ENCODE measurements at places on chromosomes 5 and 9.

- DNase-seq, result no peak
These were observed 57.9 kb downstream of the KIAA1958 start for GRCh38 chr9:112544477-112544876.

- DNase-seq, result no peak
These were observed 50.4 kb upstream of the ZSWIM6 start for GRCh38 chr5:61281686-61282085.

DNA sequence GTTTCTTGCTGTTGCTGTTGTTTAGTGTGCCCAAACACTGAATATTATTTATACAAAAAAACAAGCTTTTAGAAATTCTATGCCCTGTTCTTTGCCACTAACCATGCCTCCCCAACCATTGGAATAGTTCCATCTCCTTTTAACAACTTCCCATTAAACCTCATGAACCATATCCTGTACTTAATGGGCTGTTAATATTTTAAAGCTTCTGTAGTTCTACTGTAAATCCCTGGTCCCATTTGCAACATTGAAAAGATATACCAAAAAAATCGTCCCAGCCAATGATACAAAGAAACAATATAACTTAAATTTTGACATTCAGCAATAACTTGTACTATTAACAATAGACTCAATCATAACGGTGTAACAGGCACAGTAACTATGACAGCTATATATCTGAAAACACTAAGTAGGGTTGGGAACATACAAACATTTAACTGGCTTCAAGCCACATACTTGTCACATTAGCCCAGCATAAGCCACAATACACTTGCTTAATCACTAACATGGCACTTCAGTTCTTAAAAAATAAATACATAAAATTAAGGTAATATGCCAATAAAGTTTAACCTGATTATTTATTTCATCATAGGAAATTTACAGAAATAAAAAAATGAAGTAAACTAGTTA lies 86.1 kb downstream of the ADAMTS6 start:
- DNase-seq, result no peak

DNA sequence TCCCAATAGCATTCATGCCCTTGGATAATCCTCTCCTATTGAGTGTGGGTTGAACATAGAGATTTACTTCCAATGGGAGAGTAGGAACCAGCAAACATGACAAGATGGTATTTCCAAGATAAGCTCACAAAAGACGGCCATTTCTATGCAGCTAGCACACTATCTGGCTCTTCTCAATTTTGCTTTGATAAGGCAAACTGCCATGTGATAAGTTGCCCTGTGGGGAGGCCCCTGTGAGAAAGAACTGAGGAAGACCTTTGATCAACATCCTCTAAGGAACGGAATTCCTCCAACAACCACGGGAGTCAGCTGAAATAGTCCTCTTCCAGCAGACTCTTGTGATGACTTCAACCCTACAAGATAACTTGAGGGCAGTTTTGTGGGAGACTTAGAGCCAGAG lies 211.9 kb upstream of the TRPM3 start:
- DNase-seq, result no peak

DNA sequence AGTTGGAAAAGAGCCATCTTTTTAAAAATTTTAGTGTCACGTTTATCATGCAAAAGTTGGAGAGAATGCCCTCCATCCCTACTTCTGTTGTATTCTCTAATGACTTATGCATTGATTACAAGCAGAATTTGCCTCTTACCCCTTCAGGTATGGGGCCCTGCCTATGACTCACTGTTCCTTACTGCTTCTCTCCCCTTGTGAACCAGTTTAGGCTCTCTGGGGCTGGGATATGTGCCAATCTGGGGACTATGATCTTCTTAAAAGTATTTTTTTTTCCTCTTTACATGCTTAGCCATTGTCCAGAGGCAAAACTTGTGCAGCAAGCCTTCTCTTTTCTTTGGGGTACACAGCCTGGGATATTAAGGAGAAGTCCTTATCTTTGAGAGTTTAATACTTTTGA lies 37.4 kb downstream of the CAMK4 start:
- DNase-seq, result no peak

DNA sequence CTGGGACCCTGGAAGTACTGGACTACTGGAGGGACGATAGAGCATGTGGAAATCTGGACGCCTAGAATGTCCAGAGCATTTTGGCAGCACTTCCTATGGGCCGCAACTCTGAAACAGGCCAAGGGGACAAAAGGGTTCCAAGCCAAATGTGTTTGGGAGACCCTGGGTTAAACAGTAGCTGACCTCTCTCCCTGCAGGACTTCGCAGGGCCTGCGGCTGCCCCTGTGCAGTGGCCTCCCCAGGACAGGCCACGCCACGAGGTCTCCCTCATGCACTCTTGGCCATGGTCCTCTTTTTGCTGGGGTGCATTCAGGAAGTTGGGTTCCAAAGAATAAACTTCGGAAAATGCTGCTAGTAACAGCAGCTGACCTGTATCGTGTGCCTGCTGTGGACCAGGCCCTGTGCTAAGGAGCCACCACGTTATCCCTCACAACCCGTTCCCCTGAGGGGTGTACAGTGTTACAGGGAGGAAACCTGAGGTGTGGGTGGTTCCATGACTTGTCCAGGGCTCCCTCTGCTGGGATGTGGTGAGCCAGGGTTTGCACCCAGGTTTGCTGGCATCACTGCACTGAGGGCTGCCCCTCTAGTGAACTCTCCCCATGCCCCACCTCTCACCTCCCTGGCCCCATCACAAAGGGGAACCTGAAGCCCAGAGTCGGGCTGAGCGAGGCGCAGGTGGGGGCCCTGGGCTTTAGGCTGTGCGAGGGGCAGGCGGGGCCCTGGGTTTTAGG lies 79.4 kb downstream of the AMBP start:
- no peak for DNase-seq

DNA sequence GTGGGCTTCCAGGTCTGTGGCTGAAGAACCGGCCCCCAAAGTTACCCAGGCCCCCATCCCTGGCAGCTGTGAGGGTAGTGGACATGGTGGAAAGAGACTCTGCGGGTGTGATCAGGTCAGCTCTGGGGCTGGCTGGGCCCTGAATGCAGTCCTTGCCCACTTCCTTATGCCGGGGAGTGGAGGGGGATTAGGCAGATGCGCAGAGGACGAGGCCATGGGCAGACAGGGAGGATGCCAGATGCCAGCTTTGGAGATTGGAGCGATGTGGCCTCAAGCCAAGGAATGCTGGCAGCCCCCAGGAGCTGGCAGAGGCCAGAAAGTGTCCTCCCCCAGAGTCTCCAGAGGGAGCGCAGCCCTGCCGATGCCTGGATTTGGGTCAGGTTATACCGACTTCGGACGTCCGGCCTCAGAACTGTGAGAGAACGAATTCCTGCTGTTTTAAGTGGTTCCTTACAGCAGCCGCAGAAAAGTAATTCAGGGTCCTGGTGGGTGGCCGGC lies 69.8 kb downstream of the ADAMTS2 start:
- no peak for DNase-seq

DNA sequence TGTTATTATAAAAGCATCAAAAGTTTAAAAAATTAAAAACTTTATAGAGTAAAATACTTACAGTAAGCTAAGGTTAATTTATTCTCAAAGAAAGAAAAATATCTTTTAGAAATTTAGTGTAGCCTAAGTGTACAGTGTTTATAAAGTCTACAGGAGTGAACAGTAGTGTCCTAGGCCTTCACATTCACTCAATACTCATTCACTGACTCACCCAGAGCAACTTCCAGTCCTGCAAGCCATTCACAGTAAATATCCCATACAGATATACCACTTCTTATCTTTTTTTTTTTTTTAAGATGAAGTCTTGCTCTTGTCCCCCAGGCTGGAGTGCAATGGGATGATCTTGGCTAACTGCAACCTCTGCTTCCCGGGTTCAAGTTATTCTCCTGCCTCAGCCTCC lies 73.1 kb upstream of the FST start:
- DNase-seq, result no peak

DNA sequence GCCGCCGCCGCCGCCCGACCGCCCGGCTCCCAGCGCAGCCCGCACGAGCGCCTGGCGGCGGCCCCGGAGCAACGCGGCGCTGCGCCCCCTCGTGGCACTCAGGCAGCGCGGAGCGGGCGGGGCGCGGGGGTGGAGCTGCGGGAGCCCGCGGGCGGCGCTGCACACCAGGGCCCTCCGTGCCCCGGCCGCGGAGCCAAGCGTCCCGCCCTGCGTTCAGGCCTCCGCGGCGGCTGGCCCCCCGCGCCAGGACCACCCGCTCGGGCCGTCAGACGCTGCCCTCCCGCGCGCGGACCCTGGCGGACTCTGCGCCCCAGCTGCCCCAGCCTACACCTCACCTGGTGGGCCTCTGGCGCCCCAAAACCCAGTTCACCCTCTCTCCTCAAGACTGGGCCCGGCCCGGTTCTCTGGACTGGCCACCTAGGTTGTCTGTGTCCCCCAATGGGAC lies at the start of gene RASGEF1C:
Gene RASGEF1C, minus strand, starts transcription at position 75 of the 445 bp plus-strand sequence. CDS start 71,159 bp downstream, outside the sequence.
- no peak for DNase-seq

DNA sequence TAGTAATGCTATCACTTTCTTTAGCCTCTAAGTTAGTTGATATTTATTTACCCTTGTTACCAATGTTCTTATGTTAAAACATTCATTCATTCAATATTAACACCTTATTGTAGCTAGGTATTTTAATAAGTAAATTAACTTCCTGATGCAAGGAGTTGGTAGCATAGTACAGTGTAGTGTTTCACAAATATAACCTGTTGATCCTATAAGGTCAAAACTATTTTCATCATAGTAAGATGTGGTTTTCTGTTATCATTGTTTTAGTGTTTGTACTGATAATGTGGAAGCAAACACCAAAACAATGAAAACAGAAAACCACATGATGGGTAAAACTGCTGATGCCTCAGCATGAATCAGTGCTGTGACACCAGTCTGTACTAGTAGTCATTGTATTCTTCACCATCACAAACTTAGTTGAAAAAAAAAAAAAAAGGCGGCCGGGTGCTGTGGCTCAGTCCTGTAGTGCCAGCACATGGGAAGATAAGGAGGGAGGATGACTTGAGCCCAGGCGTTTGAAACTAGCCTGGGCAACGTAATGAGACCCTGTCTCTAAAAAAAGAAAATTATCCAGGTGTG lies 36.5 kb downstream of the ZCCHC7 start:
- no peak for DNase-seq

- DNase-seq, result no peak
These were observed 385.0 kb downstream of the EFNA5 start for GRCh38 chr5:107285772-107286171.

GRCh38 chr5:110517396-110517795 lies 209.1 kb downstream of the TMEM232 start:
- DNase-seq, result no peak

GRCh38 chr5:90982576-90982975 lies 400.5 kb downstream of the ARRDC3 start:
- no peak for DNase-seq

GRCh38 chr5:145887217-145887616 lies 14.4 kb upstream of the GRXCR2 start:
- DNase-seq, result no peak

DNA sequence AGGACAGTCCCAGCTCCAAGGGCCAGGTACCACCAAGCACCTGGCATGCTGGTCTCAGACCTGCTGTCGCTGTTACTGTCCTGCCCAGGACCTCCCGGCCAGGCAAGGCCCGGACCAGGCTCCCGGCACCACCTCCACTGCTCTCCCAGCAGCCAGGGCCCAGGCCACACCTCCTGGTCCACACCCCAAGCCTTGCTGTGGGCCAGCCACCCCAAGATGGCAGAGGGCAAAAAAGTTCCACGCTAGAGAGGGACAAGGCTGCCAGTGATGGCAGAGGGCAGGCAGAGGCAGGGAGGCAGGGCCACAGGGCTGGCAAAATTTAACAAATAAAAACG lies 1.1 kb downstream of the DNLZ start:
- no peak for DNase-seq

DNA sequence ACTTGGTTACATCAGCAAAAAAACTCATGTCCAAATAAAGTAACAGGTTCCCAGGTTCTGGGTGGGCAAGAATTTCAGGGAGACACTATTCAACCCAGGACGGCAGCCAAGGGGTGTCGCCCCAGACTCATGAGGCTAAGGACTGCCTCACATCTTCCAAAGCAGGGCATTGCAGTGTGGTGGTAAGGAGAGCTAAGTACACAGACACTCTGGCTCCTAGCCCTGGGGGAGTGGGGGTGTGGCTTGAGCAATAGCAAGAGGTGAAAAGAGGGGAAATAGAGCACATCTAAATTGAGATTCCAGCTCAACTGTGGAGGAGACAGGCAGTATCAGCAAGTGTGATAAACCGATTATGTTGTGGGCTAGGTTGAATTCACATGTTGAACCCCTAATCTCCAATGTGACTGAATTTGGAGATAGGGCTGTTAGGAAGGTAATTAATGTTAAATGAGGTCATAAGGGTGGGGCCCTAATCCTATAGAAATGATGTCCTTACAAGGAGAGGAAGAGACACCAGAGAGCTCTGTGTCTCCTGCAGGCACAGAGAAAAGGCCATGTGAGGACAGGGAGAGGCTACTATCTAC lies 49.9 kb upstream of the MARCHF11 start:
- no peak for DNase-seq

GRCh38 chr9:114084282-114085073 lies 6.4 kb upstream of the AMBP start:
- no peak for DNase-seq

- no peak for DNase-seq
These were observed 23.1 kb upstream of the SPTLC1 start for GRCh38 chr9:92138157-92138959.

DNA sequence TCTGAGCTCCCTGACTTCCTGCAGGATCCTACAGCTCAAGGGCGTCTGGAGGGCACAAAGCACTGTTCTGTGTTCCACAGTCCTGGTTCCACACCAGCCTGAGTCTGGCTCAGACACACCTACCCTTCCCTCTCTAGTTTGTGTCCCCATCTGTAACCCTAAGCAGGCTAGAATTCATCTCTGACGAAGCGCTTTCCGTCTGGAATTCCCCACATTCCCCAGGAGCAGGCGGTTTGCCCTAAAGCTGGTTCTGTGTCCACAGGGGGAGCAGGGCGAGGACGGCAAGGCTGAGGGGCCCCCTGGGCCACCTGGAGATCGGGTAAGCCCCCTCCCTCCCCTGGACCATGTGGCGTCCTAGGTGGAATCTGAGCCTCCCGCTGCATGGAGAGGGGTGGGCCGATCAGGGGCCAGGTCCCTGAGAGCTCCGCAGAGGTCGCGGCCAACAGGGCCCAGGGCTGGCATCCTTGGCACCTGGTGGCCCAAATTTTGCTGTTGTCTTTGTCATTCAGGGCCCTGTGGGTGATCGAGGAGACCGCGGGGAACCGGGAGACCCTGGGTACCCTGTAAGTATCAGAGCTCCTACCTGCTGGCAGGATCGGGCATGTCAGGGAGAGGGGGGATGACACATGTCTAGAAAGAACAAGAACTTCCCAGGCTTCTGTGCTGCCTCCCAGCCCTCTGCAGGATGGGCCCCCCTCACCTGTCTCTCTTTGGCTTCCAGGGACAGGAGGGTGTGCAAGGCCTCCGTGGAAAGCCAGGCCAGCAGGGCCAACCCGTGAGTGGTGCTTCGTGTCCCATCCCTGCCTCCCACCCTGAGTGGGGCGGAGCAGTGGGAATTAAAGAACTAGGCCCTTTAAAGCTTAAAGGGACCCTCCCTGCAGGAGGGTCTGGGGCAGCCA lies 34.5 kb upstream of the ORM1 start:
- DNase-seq, result no peak

GRCh38 chr5:124796495-124796894 lies 50.1 kb upstream of the ZNF608 start:
- no peak for DNase-seq

Measured in NCI-H187 (cell line).